Hematopoietic multipotent progenitor cell treated with erythropoietin and hydrocortisone succinate and interleukin-3 and kit ligand, for 6 days (in vitro differentiated cells): ENCODE measurements at places on chromosomes 12 and 14.

GRCh38 chr14:46139649-46140048 lies 511.9 kb downstream of the RPL10L start:
- no peak for DNase-seq

DNA sequence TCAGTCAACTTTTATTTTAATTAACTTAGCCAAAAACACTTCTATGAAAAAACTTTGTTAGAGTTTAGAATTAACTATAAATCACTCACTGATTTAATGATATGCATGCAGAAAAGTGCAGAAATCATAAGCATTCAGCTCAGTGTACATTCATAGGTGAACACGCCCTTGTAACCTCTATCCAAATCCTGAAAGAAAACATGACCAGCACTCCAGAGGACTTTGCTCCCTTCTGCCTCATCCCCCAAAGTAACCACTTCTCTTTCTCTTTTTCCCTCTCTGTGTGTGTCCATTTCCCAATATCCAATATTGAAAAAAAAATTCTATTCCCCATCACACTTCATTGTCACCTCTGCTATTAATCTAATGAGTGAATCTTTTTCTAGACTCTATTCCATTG lies 197.1 kb upstream of the FAR2 start:
- DNase-seq: no peak

GRCh38 chr12:93468008-93468371 lies 676 bp downstream of the MRPL42 start:
- peak; percentile 41 for DNase-seq

DNA sequence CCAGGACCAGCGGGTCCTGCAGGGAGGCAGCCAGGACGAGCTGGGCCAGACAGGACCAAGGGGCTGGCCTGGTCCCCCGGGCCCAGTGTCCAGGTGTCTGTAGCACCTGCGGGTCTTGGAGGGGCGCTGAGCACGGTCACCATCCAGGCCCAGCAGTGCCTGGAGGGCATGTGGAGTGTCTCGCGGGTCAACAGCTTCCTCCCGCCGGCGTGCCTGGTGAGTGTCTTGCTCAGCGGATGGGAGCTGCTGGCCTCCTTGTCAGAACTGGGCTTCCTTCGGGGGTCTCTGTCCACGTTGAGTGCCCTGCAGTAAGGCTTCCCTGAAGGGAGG lies 13.8 kb downstream of the KIF26A start:
- no peak for DNase-seq

GRCh38 chr14:101349108-101349507 lies 212.2 kb upstream of the DIO3 start:
- no peak for DNase-seq

- no peak for DNase-seq
Observed at GRCh38 chr12:108799401-108800243, 57.8 kb downstream of the SSH1 start.

DNA sequence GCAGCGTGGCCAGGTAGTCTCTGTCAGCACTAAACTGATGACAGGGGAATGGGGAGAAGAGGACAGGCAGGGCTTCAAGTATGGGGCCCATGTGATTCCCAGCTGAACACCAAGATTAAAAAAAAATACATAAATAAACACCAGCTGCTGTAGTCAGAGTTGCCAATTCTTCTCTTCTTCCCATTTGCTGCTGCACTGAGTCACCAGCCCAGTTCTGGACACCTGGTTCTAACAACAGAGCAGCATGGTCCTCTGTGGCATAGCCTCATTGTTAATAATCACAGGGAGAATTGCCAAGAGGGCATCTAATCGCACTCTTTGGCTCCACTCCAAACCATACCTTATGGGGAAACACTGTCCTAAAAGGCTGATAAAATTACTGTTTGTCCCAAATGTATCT lies 15.1 kb downstream of the PPM1H start:
- DNase-seq: peak; percentile 92

DNA sequence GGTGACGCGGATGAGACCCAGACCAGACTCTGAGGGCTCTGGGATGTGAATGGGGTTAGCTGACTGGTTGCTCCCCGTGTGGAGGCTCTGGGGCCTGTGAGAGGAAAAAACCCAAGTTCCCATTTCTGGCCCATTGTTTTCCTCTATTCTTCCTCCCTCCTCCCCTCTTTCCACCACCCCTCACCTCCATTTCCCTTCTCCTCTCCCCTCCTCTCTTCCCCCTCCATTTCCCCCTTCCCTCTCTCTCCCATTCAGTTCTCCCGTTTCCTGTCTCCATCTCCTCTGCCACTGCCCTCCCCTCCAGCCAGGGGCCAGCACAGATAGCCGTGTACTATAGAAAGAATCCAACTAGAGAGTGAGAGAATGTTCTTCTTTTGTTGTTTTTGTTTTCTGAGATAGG lies 12.6 kb upstream of the PRPH start:
- no peak for DNase-seq

DNA sequence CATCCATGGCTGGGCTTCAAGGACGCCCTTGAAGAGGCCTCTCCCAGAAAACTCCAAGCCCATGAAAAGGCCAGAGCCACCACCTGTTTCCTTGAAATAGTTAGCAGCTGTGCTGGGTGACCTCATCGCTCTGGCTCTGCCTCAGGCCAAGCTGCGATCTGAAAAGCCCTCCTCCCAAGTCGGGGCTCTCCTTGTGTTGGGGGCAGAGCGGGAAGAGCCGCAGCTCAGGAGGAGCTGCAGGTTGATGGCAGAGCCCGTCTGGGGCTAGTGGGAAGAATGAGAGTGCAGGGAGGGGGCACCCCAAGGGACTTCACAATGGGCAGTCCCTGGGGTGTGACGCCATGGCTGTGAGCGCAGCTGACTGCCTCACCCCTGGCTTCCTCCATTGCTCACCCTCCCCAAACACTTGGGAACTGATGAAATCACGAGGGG lies 50.0 kb upstream of the STON2 start:
- DNase-seq: no peak

DNA sequence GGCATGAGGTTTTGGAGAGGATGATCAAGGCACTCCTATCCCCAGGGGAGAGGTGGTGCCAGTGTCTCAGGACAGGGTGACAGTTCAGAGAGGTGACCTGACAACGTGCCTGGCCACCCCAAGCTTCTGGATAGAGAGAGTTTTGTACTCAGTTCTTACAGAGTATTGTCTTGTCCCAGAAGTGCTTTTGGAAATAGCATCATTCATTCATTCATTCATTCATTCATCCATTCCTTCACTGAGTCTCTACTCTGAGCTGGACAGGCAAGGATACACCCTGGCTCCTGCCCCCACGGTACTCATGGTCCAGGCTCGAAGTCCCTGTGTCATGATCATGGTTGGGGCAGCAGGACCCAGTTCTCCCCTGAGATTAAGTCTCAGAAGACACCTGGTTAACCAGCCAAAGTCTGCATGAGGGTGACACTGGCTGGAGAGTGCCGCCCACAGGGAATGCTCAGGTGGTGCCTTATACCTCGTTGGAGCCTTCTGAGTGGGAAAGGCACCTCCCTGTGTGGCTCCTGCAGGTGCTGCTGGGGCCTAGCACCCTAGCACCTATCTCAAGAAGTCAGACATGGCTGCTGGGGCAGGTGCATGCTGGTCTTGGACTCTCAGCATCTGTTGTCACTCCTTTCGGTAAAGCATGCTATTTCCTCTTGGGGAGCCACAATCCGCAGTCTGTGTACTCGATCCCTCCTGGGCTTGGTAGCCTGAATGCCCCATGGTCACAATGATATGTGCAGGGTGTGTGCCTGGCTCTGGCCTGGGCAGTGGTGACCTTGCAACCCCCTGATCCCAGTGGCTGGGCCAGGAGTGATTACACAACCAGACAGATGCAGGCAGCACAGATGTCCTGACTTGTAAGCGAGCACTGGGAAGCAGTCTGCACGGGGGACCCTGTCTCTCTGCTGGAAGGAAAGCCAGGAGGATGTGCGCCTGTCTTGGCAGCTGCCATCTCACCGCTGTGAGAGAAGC lies 57.8 kb downstream of the C14orf132 start:
- DNase-seq: no peak

DNA sequence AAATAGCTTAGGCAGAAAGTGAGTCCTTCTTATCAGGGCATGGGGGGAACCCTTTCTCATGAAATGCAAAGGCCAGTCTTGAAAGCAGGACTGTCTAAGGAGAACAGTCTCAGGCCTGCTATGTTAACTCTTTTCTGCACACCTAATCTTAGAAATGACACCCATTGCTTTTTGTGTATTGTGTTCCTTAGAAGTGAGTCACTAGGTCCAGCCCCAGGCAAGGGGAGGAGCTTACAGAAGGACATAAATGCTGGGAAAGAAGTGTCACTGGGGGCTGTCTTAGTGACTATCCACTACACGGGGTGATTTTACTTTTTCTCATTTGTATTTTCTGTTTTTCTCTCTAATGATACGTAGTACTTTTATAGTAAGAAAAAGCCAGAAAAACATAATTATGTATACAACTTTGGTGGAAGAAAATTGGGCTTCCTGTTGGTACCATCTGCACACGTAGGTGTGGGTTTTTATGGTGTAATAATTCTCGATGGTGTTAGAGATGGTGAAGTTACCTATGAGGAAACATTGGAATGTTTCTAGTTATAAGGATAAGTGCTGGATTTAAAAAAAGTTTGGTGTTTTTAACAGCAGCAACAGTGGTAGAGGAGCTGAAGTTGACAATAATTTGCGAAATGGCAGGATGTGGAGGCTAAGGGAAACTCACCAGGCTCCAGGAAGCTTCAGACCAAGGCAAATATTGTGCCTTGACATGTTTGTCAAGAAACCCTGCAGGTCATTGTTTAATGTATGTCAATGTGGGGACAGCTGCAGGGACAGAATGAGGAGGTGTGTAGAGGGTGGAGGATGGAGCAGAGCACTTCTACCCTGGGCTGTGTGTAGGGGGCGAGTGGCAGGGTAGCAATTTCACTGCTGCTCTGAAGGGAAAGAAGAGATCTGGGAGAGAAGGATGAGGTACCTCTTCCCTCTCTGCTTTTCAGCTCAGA lies 214.9 kb downstream of the KTN1 start:
- no peak for DNase-seq

DNA sequence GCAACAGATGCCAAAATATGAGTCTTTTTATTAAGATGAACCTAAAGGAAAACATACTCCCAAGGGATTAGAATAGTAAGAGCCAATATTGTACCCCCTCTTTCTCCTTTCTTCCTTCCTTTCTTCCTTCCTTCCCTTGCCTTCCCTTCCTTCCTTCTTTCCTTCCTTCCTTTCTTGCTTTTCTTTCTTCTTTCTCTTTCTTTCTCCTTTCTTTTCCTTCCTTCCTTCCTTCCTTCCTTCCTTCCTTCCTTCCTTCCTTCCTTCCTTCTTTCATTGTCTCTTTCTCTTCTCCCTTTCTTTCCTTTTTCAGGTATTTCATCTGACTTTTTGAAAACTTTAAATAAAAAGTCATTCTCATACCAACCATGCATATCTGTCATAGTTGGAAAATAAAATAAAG lies 892.5 kb downstream of the LRFN5 start:
- no peak for DNase-seq

GRCh38 chr14:100828031-100828769 lies 2.3 kb downstream of the MEG3 start:
- no peak for DNase-seq

GRCh38 chr12:22562036-22563028 lies 18.0 kb upstream of the C2CD5 start:
- peak; percentile 49 for DNase-seq

DNA sequence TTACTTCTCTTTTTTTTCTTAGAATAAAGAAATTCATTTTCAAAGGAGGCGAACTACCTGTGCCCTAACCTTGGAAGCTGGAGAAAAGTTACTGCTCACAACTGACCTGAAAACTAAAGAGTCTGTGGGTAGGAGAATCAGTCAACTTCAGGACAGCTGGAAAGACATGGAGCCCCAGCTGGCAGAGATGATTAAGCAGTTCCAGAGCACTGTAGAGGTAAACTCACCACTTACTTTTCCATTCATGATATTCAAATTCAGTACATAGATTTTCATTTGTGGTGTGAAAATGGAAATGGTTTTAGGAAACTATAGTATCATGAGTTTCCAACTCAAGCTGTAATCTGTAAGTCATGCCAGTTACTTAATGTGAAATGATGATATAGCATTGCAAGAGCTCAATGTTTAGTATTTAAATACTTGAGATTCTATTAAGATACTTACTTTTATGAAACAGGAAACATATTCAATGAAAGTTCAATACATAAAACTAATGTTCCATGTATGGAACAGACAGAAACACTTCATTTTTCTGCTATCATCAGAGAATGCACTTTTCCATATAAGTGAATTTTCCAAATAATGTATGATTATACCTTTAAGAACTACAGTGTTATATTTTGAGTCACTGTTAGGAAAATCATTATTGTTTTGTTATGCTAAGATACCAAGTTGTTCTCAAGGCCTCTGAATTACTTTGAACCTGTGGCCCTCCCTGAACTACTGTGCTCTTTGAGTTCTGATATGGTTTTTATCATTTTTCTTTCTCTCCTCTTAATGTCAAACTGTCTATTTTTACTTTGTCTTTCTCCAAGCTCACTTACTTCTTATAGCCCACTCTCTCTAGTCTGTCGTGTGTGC lies 119.0 kb downstream of the ESR2 start:
- no peak for DNase-seq

DNA sequence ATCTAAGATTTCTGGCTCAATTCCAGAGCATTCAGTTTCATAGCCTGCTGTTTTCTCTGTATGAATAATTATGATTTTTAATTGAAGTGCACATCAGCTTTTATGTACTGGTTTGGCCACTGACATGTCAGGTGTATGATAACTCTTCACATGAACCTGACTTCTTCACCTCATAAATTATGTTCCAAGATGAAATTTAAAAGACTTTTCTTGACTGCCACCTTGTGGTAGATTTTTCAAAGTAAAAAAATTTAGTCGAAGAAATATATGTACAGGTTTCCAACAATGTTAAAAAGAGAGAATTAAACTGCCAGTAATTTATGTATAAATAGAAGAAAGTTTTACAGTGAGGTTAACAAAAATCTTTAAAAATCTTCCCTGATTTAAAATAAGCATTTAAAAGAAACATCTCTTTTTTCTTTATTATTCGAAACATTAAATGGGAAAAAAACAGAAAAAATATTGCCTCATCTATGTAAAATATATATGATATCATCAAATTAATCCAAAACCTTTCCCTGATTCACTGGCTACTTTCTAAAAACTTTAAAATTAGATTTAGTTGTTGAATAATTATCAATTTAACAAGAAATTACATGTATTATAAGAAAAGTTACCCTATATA lies 124.9 kb upstream of the ATXN7L3B start:
- peak; percentile 35 for DNase-seq

DNA sequence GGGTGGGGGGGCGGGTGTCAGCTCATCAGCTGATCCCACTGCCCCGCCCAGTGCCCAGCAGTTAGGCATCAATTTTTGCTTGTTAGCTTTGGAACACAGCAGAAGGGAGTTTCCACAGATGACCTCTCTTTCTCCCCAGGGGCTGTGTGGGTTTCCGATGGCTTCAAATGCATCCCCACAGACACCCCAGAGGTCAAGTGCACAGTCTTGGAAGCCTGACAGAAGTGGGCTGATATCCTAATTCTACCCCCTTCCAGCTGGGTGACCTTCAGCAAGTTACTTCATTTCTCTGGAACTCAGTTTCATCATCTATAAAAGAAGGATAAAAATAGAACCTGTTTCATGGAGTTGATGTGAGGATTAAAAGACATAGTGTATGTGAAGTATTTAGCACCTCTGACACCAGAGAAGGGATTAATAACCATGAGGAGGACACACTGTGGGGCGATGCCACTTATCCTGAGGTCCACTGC lies 22.0 kb downstream of the TTC9 start:
- no peak for DNase-seq

GRCh38 chr12:54622463-54623183 lies 12.1 kb downstream of the LACRT start:
- DNase-seq: peak; percentile 57

- no peak for DNase-seq
Observed at GRCh38 chr14:69789118-69789640, 7.9 kb downstream of the SLC10A1 start.

GRCh38 chr14:31879661-31880348 lies 197.3 kb upstream of the ARHGAP5 start:
- no peak for DNase-seq
